ENCODE measurements at places on chromosomes 7 and 10.

- no peak for DNase-seq
Measured at GRCh38 chr10:57657164-57657765, 610.4 kb downstream of the IPMK start.

DNA sequence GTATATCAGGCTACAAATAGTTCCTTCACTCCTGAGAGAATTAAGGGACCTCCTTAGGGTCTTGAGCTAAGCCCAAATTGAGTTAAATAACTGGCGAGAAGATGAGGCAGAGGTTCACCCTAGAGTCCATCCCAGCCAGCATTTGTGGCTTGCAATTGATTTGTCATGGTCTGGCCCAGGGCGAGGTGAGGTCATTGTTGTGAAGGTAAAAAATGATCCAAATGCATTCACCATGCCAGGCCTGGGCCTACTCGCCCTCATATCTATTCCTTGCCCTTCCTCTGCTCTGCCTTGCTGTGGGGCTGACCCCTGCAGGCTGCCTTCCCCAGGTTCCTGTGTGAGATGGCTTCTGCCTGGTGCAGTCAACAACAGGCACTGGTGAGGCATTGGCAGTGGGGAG lies 207.2 kb downstream of the ZNF365 start:
- no peak for DNase-seq

DNA sequence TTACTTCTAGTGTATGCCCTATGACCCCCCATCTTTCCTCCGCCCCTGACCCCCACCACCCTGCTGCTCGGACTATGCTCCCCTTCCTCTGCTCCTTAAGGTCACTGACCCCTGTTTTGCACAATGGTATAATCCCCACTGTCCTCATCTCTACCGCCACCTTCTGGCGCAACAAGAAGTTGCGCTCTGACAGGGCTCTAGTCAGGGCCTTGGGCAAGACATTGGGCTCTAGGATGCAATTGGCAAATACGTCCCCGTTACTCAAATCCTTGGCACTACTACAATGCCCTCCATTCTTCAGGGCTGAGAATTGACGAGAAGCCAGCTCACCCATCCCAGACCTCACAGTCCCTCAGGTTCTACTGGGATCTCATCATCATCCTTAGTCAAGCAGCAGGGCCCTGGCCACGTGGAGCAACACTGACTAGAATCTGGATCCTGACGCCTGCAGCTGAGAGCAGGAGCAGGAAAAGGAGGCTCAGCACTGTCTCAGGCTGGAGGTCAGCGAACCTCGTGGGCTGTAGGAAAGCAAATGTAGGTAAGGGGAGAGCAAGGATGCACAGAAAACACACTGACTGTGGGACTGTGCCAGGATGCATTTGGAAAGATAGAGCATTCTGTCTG lies 10.6 kb downstream of the LRIT2 start:
- no peak for DNase-seq

DNA sequence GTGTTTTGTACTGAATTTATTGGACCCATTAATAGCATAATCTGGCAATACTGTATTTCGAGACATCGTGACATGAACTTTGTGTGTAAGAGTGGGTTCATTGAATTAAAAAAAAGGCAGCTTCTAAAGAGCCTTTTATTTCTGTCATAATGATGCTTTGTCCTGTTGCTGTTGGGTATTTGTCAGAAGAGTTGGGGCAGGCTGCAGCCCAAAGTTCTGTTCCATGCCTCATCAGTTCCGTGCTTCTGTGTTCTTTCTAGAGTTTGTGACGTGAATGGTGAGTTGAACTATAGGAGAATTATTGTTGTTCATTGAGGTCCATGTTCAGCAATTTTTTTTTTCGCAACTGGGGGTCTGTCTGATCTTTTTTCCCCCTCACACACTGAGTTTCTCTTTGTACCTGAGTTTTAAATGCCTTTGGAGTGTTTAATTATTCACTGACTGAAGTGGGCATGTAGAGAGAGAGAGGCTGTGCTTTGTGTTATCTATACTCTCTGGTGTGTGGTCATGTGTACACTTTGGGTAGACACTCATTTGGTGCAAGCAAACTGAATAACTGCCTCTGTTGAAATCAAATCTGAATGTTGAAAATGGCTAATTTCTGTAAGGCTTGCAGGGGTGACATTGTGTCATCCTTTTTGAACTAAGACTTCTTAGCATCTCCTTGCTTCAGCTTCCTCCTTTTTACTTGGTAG lies 69.8 kb downstream of the ADD3 start:
- DNase-seq = no peak

GRCh38 chr7:139370943-139371313 lies 11.2 kb downstream of the LUC7L2 start:
- no peak for DNase-seq

GRCh38 chr10:112429147-112429546 lies 17.6 kb downstream of the ZDHHC6 start:
- DNase-seq = no peak

GRCh38 chr10:48439031-48439430 lies 132.6 kb downstream of the MAPK8 start:
- no peak for DNase-seq

DNA sequence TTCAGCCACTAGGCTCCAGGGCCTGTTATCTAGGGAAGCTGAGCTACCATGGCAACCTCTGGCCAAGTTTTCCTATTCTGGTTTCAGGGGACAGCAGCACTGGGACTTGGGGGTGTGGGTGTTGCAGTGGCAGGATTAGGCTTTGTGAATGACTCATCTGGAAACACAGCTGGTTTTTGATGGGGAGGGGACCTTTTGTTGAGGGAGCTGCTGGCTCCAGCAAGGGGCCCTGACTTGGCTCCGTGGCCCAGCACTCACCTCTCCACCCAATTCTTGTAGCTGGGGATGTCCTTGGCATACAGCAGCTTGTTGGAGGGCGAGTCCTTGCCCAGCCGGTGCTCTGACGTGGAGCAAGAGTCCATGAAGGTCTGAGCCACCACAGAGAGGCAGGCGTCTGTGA lies 435.9 kb downstream of the PLXNA4 start:
- DNase-seq = no peak

GRCh38 chr7:43768201-43768886 lies 9.9 kb downstream of the BLVRA start:
- no peak for DNase-seq

- DNase-seq = no peak
Measured at GRCh38 chr7:51349820-51350545, 33.4 kb upstream of the COBL start.

DNA sequence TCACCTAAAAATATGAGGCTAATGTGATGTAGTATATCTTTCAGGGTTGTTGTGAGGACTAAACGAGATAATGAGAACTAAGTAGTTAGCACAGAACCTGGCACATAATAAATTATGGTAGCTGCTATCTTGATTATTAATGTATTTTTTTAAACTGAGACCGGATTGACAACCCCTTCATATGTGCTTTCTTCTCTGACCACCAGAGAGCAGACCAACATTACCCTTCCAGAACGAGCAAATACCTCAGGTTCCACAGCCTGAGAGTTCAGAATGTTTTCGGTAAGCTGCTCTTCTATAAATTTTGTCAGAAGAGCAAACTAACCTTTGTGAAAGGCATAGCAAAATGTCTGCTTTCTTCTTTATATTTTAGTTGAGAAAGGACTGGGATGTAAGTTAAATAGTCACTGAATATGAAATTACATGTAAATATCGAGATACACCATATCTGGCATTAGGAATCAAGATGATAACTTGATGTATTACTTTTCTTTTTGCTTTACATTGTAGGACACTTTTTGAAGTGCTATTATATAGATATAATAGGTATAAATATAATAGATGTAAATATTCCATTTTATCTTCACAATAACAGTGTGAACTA lies 13.6 kb upstream of the BPGM start:
- peak; percentile 17 for DNase-seq

DNA sequence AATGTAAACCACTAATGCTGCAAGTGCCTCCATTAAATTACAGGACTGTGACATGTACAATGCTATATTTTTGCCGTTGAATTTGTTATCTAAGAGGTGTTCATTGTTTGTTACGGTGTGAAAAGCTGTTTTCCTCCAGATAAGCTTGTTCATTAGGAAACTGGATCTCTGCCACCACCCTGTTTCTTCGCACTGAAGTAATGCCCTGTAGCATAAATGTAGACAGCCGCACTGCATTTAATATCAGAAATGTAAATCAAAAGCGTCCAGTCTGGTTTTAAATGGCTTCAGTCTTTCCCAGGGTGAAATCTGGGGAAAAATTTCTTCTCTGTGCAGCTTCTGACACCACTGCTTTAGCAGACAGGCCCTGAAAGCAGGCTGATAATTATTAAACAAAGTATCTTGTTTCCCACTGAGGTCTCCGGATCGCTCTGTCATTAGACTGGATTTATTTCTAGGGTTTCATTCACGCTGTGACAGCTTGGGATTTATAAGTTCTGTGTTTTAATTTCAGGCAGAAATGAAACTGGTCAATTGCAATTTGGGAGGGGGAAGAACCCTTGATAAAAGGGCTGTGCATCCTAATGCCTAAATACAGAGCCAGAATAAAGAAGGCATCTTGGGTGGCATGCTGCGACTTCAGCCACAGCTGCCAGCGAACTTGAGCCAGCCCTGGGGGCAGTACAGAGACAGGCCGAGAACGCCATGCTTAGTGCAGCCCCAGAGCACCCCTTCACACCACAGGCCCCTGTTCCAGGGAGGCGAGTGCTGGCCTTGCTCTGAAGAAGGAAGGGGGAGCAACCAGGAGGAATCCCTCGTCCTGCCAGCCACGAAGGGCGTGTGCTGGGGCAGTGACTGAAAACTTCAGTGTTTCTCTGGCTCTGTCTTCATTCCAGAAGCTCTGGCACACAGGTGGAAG lies 547.7 kb upstream of the GALNT17 start:
- no peak for DNase-seq

GRCh38 chr7:2803755-2804154 lies 40.4 kb downstream of the GNA12 start:
- DNase-seq = no peak

- no peak for DNase-seq
Measured at GRCh38 chr10:69497611-69498390, 46.5 kb downstream of the TSPAN15 start.

- no peak for DNase-seq
Measured at GRCh38 chr10:27188259-27188658, 33.1 kb downstream of the MASTL start.

DNA sequence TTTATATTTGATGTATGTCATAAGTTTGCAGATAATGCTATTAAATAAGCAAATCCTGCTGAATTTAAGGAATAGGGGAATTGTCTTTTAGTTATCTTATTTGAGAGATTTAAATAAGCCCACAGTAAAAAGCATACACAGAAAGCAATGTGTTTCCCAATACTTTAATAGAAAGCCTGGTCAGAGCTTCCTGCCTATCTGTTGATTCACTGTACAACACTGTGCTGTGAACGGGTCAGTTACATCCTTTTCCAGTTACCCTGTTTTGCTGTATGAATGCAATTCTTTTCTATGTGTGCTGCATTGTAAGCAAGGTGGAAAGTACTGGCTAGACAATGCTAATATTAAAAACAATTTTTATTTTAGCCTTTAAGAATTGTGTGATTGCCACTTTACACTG lies 81.2 kb downstream of the ANKRD7 start:
- no peak for DNase-seq

DNA sequence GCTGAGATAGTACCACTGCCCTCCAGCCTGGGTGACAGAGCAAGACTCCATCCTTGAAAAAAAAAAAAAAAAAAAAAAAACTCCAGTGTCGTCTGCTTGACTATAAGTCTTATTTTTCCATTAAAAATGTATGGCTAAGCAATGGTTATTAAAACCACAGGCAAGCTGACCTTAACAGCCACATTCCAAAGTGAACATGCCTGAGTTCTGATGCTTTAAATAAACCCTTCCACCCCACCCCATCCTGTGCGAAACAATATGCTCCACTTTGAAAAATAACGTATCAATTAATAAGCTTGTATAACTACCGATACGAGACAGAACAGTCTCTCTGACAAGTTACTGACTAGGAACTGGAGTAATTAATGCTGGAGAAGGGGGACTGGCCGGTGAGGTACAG lies 63.7 kb downstream of the LARP4B start:
- DNase-seq = no peak

DNA sequence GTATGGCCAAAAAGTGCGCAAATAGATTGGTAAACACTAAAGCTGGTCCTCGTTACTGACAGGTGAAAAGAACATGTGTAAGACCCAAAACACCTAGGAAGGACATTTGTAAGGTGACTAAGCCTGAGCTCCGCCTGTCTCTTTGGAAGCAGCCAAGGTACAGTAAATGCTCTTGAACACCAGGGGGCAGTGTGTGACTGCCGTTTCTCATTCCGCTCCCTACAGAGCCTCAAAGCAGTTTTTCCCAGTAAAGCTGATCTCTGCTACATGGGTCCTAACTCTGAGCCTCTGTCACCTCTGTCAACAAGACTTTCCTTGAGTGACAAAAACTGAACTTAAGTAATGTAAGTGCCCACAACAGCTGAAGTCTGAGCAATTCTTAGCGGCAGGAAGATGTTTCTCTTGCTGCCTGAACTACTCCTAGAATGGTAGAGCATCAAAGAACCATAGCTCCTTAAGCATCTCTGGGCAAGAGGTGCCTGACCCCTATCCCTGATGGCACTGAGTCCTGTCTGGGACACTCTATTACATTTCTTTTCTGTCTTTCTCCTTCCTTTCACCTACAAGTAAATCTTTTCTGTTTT lies 238.0 kb upstream of the INHBA start:
- peak; percentile 14 for DNase-seq

GRCh38 chr10:72523932-72524396 lies 101.9 kb downstream of the MICU1 start:
- no peak for DNase-seq

GRCh38 chr7:21902240-21902639 lies 43.5 kb downstream of the CDCA7L start:
- no peak for DNase-seq

- no peak for DNase-seq
Measured at GRCh38 chr10:72639441-72639873, 13.6 kb upstream of the MICU1 start.

GRCh38 chr7:138691178-138691577 lies 10.0 kb downstream of the SVOPL start:
- no peak for DNase-seq

- no peak for DNase-seq
Measured at GRCh38 chr7:38321515-38321944, 48.1 kb upstream of the TARP start.

DNA sequence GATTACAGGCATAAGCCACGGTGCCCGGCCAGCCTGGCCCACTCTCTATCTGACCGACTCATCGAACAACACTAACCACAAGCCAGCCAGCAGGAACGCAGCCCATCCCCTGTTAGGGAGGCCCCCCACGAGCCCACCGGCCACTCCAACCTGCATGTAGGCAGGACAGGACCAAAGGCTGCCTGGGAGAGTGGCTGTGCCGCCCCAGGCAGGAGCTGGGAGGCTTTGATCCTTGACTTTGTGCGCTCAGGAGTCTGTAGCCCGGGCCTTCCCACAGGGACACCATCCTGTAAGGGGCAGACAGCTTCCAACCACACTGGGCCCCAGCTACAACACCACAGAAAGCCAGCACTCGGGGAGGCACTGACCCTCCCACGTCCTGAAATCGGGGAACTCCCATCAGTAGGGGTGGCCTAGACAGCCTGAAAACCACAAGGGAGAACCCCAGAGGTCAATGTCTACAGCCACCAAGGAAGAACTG lies 29.4 kb downstream of the GRID1 start:
- DNase-seq = no peak

GRCh38 chr10:49700997-49701396 lies 21.5 kb downstream of the C10orf53 start:
- no peak for DNase-seq

- DNase-seq = no peak
Measured at GRCh38 chr7:105734233-105734632, 142.2 kb downstream of the ATXN7L1 start.

GRCh38 chr10:115093286-115093775 lies at the start of gene ATRNL1:
TSS of gene ATRNL1 (plus strand) at chr10:115093365. CDS start at chr10:115093751, 386 bp downstream.
- no peak for DNase-seq
